ENCODE measurements at places on chromosomes 11 and 22.

DNA sequence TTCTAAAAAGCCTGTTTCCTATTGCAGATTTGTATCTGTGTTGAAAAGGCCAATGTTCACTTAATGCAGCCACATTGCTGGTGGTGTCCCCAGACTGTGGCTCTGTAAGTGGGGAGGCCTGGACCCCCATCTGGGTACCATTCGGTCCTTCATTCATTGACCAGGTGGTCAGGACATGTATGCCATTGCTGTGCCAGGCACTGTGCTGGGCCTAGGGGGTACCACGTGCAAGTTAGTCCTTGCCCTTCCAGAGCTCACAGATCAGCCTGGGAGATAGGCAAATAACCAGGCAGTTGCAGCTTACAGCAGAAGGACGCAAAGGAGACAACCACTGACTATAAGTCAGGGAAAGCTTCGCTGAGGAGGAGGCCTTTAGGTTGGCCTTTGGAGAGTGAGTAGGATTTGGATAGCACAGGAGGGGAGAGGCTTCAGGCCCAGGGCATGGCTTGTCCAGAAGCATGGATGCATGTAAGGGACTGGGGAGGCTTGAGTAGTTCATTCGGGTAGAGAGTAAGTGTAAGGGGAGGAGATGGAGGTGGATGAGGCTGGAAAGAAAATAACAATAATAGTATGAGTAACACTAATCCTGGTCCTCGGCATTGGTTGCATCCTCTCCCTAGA is 5.0 kb downstream of the PRDM11 start:
- DNase-seq, result no peak

DNA sequence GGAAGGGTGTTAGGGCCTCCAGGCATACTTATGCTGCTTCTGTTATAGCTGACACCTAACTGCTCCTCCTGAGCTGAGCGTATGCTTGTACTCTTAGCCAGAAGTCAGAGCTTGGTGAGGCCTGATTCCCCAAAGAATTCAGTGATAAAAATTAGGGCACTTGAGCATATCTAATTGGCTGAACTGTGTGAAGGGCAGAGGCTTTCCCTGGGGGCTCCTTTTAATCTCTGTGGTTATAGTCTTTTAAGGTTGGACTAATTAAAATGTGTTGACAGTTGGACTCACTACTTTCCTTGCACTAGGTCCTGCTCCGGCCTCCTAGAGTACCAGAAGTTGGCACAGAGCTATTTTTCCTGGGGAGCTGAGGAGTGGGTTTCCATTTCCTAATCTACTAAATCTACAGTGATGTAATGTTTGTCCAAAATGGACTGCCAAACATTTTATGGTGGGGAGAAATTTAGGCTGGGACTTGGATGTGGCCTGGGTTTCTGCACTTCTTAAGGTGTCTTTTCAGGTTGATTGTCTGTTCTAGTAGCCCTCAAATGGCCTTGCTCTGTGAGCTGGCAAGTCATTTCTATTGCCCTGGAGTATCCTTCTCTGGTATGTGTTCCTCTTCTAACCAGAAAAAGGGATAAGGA is 18.4 kb downstream of the STIM1 start:
- no peak for DNase-seq

GRCh38 chr22:27718186-27719035 is 83.1 kb downstream of the MN1 start:
- peak; percentile 17 for DNase-seq

DNA sequence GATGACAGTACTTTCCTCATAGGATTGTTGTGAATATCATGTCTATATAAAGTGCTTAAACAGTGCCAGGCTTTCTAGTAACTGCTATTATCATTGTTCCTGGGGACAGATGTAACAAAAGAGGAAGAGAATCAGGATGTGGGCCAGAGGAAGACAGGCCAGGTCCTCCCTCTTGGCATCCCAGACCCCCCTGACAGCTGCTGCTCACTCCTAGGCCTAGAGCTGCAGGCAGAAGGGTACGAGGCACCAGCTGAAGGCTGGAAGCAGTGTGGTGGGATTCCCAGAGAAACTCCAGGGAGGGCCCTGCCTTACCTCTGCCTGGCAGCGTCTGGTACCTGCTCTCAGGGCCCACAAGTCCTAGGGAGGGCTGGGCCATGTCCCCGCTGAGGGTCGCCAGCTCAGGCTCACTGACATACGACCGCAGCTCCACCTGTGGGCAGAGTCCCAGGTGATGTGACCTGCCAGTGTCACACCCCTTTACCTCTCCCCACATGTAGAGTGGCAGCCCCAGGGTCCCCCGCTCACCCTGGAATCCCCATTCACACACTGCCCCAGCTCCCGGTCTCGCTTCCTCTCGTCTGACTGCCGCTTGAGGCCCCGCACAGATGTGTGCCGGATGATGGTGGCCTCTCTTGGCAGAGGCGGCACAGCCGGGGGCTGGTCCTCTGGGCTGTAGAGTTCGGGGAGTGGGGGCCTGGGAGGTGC is 52.2 kb downstream of the C11orf58 start:
- no peak for DNase-seq

- DNase-seq, result no peak
These were observed 33.4 kb downstream of the SERPINH1 start for GRCh38 chr11:75595429-75595828.

DNA sequence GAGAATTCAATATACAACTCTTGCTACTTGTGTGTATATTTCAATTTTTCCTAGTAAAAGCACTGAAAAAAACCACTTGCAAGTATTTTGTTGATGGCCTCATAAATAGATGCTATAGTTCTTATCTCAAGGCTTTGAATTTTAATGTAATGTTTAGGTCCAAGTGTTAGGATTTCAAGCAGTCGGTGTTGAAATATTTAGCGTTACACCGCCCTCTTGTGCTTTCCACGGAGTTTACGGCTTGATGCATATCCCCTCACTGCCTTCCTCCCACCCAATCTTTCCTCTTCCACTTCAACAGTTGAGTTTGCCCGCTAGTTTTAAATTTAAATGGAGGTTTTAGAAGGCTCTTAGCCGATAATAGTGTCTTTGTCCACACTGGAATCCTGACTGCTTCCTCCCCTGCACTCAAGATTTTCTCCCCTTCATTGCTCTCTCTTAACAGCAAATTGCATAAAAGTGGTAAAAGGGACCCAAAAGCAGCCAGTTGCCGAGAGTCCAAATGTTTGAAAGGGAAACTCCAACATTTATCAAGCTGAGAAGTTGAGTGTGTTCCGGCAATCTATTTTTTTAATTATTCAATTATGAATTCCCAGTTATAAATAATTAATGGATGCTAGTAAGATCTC is 25.9 kb upstream of the HTATIP2 start:
- peak; percentile 27 for DNase-seq

DNA sequence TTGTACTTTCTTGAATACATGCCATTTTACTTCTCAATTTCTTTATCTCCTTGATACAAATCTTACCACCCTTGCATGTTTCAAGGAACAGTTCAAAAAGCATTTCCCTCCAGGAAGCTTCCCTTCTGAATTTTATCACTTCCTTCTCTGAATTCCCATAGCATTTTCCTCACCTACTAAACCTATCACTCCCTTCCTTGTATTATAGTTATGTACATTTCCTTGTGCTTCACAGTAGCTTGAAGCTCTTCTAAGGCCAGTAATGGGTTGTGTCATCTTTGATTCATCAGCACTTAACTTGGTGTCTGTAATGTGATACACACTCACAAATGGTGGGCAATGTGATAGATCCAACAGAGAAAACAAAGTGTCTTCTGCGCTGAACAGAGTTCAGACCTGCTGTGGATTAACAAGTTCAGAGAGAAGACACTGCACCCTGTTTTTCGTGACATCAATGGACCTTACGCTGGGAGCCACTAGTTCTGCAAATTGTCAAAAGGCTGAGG is 127.5 kb downstream of the CCDC81 start:
- DNase-seq, result no peak

GRCh38 chr11:11770296-11770695 is 71.5 kb upstream of the USP47 start:
- no peak for DNase-seq

- DNase-seq, result peak; percentile 15
These were observed 11.3 kb downstream of the VPS37C start for GRCh38 chr11:61149624-61150615.

DNA sequence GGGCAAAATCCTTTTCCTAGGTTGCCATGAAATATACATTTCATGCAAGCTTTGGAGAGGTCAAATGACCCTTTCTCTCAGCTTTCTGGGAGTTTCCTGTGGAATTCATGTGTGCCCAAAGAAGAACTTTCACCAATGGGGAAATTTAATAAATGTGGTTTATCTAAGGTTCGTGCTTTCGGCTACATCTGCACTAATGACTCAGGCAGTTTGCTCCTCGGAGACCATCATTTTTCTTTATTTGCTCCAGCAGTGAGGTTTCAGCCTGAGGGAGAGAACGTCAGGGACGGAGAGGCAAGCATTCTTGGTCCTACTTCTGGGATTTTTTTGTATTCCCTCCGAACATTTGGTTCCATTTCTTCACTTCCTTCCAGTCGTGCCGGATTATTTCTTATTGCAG is 85.2 kb downstream of the FLI1 start:
- DNase-seq, result no peak

- no peak for DNase-seq
These were observed 79.7 kb downstream of the BUD13 start for GRCh38 chr11:116693102-116693570.

DNA sequence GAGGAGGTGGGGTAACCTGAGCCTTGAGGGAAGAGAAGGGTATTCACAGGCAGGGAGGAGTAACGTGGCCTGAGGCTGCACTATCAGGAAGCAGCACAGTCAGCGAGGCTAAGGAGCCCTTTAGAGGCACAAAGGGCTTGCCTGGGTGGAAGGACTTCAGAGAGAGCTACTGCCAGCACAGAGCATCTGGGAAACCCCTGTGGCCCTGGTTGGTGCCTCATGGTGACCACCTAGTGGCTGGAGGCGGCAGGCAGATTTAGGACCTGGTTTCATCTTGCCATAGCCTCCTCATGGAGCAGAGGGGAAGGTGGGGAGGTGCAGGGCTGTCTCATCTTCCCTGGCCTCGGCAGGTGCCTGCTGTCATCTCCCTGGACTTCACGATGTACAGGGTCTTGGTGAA is 64.5 kb downstream of the MPPED1 start:
- DNase-seq, result no peak

DNA sequence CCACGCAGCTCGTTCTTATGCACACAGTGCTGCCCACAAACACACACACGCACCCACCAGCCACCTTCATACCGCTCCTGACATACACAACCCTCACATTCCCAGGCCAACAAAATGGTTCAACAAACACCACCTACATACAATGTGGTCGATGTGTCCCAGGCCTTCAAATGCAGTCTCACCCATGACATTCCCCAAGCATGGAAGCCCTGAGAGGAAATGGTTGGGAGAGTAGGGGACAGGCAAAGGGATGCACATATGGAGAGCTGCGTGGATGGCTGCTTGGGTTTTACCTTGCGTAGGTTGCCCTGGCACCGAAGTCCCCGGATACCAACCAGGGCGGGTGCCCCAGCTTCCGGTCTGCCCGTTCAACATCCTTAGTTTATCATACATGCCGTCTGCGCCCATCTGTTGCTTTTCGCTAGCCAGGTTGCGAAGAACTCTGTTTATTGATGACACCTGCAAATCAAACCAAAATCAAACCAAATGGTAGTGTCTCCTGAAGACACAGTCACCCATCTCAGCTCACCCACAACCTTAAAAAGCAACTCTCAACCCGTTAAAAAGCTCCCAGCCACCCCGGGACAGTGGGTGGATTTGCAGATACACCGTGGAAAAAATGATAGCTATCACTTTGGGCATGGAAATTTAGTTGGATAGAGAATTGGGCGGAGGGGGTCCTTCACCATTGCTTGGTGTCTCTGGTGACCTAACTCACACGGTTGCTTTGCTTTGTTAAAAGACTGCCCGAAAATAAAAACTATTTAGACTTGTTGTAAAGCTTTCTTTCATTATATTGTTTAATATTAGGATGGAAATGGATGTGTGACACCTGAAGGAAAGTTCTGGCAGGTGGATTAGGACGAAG is 10.5 kb downstream of the PAX6 start:
- no peak for DNase-seq

DNA sequence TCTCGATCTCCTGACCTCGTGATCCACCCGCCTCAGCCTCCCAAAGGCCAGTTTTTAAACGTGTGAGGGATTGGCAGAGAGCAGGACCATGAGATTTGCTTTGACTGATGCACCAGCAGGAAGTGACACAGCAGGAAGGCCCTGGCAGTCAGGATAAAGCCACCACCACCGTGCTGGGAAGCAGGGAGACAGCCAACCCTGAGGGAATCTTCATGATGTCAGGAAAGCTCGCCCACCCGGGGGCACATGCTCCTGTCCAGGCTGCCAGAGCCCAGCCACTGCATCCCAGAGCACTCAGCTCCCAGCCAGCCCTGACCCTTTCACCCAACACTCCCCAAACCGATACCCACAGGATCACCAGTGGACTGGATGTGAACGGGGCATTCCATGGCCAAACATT is 6.1 kb downstream of the TUBGCP6 start:
- DNase-seq, result no peak

GRCh38 chr22:19138217-19139000 is 6.0 kb downstream of the ESS2 start:
- no peak for DNase-seq

DNA sequence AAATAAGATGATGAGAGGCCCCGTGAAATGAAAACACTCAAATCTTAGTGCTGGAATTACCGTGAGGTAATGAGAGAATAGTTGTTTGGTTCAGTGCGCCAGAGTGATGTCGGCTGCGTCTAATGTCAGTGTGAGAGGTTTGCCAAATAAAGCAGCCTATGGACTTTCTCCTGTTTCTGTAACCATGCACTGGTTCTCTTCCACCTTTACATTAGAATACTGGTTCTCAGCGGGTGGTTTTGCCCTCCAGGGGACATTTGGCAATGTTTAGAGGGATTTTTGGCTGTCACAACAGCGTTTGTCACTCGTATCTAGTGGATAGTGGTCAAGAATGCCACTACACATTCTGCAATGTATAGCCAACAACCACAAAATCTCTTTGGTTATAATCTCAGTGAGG is 1.1 kb downstream of the OOSP4B start:
- DNase-seq, result no peak

DNA sequence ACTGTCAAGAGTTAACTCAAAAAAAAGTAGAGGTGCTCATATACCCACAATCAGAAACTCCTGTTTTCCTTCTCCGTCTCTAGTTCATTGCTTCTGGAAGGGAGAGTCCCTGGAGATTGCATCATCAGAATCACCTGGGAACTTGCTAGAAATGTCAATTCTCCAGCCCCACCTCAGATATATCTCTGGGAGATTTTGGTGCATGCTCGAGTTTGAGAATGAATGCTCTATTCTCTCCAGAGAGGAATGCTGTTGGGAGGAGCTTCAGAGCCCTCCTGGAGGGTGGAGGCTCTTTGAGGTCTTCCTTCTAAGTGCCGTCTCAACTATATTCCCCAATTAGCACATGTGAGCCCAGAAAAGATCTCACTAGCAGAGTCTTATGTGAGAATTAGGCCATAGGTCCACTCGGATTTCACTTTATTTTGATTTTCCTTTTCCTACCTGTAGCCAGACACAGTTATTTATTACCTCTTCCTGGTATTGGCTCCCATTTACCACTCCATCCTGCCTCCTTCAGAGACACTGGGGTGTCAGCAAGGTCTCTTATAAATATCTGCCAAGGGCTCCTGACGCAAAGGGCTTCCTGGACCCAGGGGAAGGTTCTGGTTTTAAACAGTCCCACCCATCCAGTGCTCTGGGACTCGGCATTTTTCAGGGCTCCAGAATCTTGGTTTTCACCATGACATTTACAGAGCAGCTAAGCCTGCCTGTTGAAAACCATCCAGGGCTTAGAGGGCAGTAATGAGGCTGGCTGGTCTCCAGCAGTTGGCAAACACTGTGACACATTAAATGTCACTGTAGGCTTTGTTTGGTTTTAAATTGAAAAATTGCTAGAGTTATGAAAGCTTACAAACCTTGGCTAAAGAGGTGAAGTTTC is 136.2 kb downstream of the CD44 start:
- no peak for DNase-seq
